ENCODE measurements at places on chromosomes 12 and 14.

- no peak for DNase-seq
Measured at GRCh38 chr12:94284046-94284445, 135.7 kb downstream of the PLXNC1 start.

DNA sequence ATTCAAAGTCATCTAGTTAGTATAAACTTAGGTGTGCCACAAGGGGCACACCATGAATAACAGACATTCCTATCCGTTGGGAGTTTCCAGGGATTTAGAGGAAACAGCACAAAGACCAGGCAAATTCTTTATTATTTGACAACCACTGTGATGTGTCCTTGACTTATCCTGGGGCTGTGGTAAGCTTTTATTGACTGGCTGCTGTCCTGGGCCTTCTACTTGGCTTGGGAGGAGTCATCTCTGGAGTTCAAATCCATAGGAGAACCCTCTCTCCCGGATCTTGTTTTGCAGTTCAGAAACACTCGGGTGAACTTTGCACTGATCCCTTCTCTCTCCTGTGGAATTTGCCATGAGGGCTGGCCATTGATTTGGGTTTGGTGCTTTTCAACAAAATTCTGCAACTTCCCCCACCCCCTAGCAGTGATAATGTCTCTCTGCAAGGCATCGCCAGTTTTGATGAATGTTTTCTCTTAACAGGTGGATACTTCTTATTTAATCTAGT, 136.3 kb downstream of the ADCK1 start:
- no peak for DNase-seq

GRCh38 chr12:58633479-58633878, 286.8 kb downstream of the LRIG3 start:
- DNase-seq, result no peak

DNA sequence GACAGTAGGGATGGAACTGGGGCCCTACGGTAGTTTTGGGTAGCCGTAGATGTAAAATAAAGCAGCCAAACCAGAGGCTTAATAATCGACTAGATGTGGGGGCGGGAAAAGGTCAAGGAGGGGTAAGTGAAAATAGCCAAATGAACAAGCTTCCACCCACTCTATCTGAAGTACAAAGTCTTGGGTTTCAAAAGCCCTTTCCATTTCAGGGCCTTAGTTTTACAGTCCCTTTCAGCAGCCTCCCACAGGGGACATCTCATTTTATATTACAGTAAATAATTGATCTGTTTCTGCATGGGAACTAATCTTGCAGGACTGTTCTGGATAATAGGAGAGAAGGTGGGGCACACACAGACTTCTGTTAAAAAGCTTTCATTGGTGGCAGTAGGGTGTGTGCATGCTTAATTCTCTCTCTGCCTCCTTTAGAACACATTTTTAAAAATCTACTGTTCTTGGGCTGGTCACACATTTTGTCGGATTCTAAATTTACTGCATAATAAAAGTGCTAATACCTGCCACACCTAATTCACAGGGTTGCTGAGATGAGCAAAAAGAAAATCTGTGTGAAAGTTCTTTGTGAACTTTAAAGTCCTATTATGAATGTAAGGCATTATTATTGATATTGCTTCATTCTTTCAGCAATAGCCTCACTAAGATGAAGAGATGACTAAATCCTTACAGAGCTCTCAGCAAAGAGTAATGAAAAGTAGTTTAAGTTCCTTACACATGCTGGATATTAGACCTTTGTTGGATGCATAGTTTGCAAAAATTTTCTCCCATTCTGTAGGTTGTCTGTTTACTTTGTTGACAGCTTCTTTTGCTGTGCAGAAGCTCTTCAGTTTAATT, 104.6 kb downstream of the ITPR2 start:
- DNase-seq, result no peak

- DNase-seq, result peak; percentile 98
Measured at GRCh38 chr14:34650786-34651584, 21.0 kb upstream of the SNX6 start.

- no peak for DNase-seq
Measured at GRCh38 chr12:103623716-103624115, 36.6 kb downstream of the STAB2 start.
